ENCODE measurements at places on chromosomes 13 and 19. TPM values are rescaled to one million over a fixed set of nuclear protein-coding genes. Genes with fewer than 3 reads are reported as not detected.

GRCh38 chr13:105087945-105088344, 1447.5 kb downstream of the EFNB2 start:
- H3K4me1 ChIP-seq = no peaks in the 10 kb centered on the region
- DNase-seq = no peak

- no peaks in the 10 kb centered on the region for H3K27me3 ChIP-seq
- no peak overlapping the region for H3K4me3 ChIP-seq
- no peak overlapping the region for H3K27ac ChIP-seq
- peaks cover 12% of the 10 kb centered on the region for H3K4me1 ChIP-seq
These were observed 8.1 kb downstream of the PTGIR start for GRCh38 chr19:46616631-46617322.

- H3K4me1 ChIP-seq = peaks cover 35% of the 10 kb centered on the region
- no peak for DNase-seq
- H3K27ac ChIP-seq = no peak overlapping the region
- no peaks in the 10 kb centered on the region for H3K27me3 ChIP-seq
- H3K4me3 ChIP-seq = no peak overlapping the region
These were observed 18.3 kb downstream of the UBAC2 start for GRCh38 chr13:99218969-99219368.

DNA sequence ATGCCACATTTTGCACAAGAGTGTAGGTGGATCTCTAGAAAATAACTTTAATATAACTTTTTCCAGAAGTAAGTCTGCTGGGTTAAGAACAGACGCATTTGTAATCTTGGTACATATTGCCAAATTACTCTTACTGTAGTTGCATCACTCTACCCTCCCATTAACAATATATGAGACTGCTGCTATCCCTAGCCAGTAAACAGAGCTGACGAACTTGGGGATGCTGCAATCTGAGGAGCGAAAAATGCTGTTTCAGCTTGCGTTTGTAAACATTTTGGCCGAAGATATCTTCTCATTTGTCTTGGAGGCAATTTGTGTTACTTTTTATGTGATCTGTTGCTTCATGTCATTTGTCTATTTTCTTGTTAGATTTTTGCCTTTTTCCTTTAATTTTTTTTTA, 1482.8 kb downstream of the OLFM4 start:
- no peaks in the 10 kb centered on the region for H3K36me3 ChIP-seq
- no peak overlapping the region for H3K4me3 ChIP-seq
- H3K27me3 ChIP-seq = no peaks in the 10 kb centered on the region
- H3K4me1 ChIP-seq = no peaks in the 10 kb centered on the region
- no peak for DNase-seq

- no peak for DNase-seq
- peaks cover 24% of the 10 kb centered on the region for H3K4me1 ChIP-seq
- no peaks in the 10 kb centered on the region for H3K36me3 ChIP-seq
- H3K27ac ChIP-seq = no peak overlapping the region
- no peak overlapping the region for H3K4me3 ChIP-seq
- no peaks in the 10 kb centered on the region for H3K27me3 ChIP-seq
These were observed 244.2 kb upstream of the ZNF507 start for GRCh38 chr19:32101206-32101605.

DNA sequence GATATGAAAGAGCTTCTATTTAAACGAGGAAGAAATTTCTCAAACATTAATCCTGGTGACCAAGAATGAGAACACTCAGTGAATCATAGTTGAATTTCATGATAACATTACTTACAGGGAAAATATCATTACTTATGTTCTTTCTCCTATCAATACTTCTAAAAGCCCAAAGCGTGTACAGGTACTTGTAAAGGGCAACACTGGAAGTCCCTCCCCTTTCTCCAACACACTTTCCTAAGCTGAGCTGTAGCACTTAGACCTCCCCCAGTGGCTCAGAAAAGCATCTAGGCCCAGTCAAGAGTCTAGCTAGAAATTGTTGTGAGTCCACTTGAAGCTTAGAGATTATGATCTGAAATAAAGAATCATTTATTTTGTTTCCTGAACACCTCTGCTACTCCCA, 150.7 kb downstream of the ABCC4 start:
- no peak overlapping the region for H3K4me3 ChIP-seq
- no peak overlapping the region for H3K27ac ChIP-seq
- no peak for DNase-seq
- no peaks in the 10 kb centered on the region for H3K27me3 ChIP-seq
- peaks cover 34% of the 10 kb centered on the region for H3K4me1 ChIP-seq
- no peaks in the 10 kb centered on the region for H3K36me3 ChIP-seq

DNA sequence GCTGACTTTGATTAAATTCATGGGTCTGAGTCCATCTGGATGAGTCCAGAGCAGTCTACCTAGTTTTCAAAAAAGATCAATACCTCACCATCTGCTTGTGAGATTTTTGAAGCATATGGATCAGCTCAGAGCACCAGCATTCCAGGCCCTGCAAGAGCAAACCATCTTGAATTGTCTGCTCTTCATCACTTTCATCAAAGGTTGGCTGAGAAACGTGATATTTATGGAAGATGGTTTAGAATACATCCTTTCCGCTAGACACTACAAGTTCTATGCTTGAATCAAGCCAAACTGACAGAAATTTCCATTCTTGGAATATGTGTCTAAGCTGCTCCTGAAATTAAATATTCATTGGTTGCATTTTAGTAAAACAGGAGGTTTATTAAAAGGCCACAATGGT, 190.3 kb downstream of the KCNRG start:
- H3K4me3 ChIP-seq = no peak overlapping the region
- DNase-seq = no peak

DNA sequence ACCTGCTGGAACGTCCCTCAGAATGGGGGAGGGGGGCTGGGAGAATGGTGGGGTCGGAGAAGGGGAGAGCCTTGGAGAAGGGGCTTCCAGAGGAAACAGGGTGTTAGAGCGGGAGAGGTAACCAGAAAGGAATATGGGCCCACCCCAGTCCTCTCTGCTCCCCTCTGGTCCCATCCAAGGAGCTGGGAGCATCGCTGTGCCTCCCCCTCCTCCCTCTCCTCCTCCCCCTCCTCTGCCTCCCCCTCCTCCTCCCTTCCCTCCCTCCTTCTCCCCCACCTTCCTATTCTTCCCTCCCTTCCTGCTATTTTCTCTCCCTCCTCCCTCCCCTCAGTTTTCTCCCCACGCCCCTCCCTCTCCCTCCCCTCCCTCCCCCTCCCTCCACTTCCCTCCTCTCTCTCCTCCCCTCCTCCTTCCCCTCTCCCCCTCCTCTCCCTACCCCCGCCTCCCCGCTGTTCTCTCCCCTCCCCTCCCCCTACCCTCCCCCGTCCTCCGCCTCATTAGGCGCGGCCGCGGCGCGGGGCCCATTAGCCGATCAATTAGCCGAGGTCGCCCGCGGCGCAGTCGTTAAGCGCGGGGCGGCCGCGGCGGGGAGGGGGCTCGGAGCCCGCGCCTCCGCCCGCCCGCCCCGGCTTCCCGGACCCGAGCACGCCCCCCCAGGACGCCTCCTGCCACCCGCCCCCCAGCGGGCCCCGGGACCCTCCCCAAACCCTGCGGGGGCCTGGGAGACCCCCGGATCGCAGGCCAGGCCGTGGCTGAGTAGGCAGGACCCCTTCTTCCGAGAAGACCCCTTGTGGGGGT, 15.4 kb downstream of the TLE5 start:
- no peak overlapping the region for H3K27ac ChIP-seq
- peaks cover 3% of the 10 kb centered on the region for H3K27me3 ChIP-seq
- peaks cover 24% of the 10 kb centered on the region for H3K4me1 ChIP-seq

GRCh38 chr19:18109341-18109732, 11.8 kb downstream of the MAST3 start:
- H3K36me3 ChIP-seq = no peaks in the 10 kb centered on the region
- peak overlapping the region; percentile 76 for H3K4me3 ChIP-seq
- H3K27me3 ChIP-seq = peaks cover 33% of the 10 kb centered on the region
- H3K27ac ChIP-seq = no peak overlapping the region
- DNase-seq = no peak

GRCh38 chr13:52749419-52749818, 9.8 kb upstream of the CNMD start:
- H3K36me3 ChIP-seq = no peaks in the 10 kb centered on the region
- H3K4me1 ChIP-seq = peaks cover 7% of the 10 kb centered on the region
- no peak for DNase-seq
- no peaks in the 10 kb centered on the region for H3K27me3 ChIP-seq

- H3K27me3 ChIP-seq = no peaks in the 10 kb centered on the region
- H3K4me3 ChIP-seq = no peak overlapping the region
- no peak overlapping the region for H3K27ac ChIP-seq
- peaks cover 35% of the 10 kb centered on the region for H3K4me1 ChIP-seq
- H3K36me3 ChIP-seq = no peaks in the 10 kb centered on the region
These were observed 108.9 kb downstream of the DNAJC15 start for GRCh38 chr13:43132257-43132656.

- peaks cover 1% of the 10 kb centered on the region for H3K4me1 ChIP-seq
- peak overlapping the region; percentile 98 for H3K27ac ChIP-seq
- H3K27me3 ChIP-seq = peaks cover 10% of the 10 kb centered on the region
These were observed 10.1 kb downstream of the FOSB start for GRCh38 chr19:45477713-45478453.

- no peaks in the 10 kb centered on the region for H3K27me3 ChIP-seq
- H3K4me1 ChIP-seq = no peaks in the 10 kb centered on the region
- no peak overlapping the region for H3K27ac ChIP-seq
These were observed 58.6 kb upstream of the POSTN start for GRCh38 chr13:37657134-37657533.

FLT1 gene
- 0.47 TPM for total RNA-seq

GRCh38 chr19:46904114-46905060, 43.6 kb downstream of the ARHGAP35 start:
- peaks cover 6% of the 10 kb centered on the region for H3K4me1 ChIP-seq
- H3K36me3 ChIP-seq = no peaks in the 10 kb centered on the region
- no peak overlapping the region for H3K4me3 ChIP-seq
- no peak for DNase-seq

GRCh38 chr19:35120492-35120891, 4.9 kb downstream of the FXYD3 start:
- no peaks in the 10 kb centered on the region for H3K27me3 ChIP-seq
- H3K4me1 ChIP-seq = peaks cover 18% of the 10 kb centered on the region
- H3K4me3 ChIP-seq = no peak overlapping the region

- no peaks in the 10 kb centered on the region for H3K4me1 ChIP-seq
- H3K27me3 ChIP-seq = no peaks in the 10 kb centered on the region
- H3K36me3 ChIP-seq = no peaks in the 10 kb centered on the region
- no peak overlapping the region for H3K4me3 ChIP-seq
- no peak overlapping the region for H3K27ac ChIP-seq
These were observed 91.6 kb downstream of the MBNL2 start for GRCh38 chr13:97313551-97314260.

POGLUT2 gene
- 18.6 TPM for total RNA-seq

- no peaks in the 10 kb centered on the region for H3K27me3 ChIP-seq
- no peak overlapping the region for H3K27ac ChIP-seq
- DNase-seq = no peak
These were observed 12.1 kb downstream of the IQCN start for GRCh38 chr19:18262144-18262543.

- H3K36me3 ChIP-seq = no peaks in the 10 kb centered on the region
- no peak overlapping the region for H3K27ac ChIP-seq
- H3K4me3 ChIP-seq = no peak overlapping the region
- no peaks in the 10 kb centered on the region for H3K27me3 ChIP-seq
- no peak for DNase-seq
These were observed 141.0 kb downstream of the UFM1 start for GRCh38 chr13:38490657-38491056.

IGFL2 gene
- not detected for total RNA-seq

SOX1 gene
- 4.7 TPM for total RNA-seq

GRCh38 chr13:22175241-22175640, 504.4 kb downstream of the FGF9 start:
- no peak overlapping the region for H3K4me3 ChIP-seq
- no peak overlapping the region for H3K27ac ChIP-seq
- DNase-seq = no peak
- no peaks in the 10 kb centered on the region for H3K36me3 ChIP-seq
- H3K4me1 ChIP-seq = no peaks in the 10 kb centered on the region
- no peaks in the 10 kb centered on the region for H3K27me3 ChIP-seq

GRCh38 chr13:100381595-100382224, 206.9 kb downstream of the GGACT start:
- H3K4me3 ChIP-seq = no peak overlapping the region
- H3K4me1 ChIP-seq = no peaks in the 10 kb centered on the region
- H3K36me3 ChIP-seq = peaks cover 8% of the 10 kb centered on the region
- no peak overlapping the region for H3K27ac ChIP-seq
- no peak for DNase-seq

GRCh38 chr19:18756896-18757295, 34.2 kb downstream of the COMP start:
- no peak for DNase-seq
- H3K27ac ChIP-seq = no peak overlapping the region
- no peaks in the 10 kb centered on the region for H3K4me1 ChIP-seq

LGALS14 gene
- total RNA-seq = not detected

IGFL1 gene
- not detected for total RNA-seq

DNA sequence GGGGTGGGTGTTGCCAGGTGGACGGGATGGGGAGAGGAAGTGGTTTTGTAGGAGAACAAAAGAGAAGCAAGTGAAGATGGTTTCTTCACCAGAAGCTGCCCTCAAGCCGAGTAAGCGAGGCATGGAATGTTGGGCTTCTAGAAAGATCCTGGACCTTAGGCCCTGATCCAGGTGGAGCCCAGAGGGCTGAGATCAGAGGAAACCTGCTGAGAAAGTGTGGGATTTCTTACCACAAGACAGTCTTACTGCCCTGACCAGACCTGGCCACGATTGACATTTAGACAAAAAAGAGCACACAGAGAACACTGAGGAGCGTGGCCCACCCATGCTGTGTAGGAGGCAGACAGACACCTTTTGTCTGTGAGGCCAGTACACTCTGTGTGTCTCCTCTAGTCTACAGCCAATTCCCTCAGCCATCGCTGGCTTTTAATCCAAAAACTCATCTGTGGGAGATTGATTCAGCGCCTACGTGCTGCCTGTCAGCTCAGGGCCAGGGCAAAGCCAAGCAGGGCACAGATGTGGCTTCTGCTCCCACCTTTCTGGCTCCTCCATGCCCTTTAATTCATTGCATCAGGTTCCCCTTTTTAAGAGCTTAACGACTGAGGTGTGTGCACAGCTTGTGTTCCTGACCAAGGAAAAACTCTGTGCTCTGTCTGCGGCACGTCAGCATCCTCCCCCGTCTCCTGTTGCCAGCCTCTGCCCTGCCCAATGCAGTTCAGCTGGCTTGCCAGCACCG, 123.3 kb downstream of the AKAP11 start:
- DNase-seq = no peak
- no peaks in the 10 kb centered on the region for H3K36me3 ChIP-seq
- H3K27ac ChIP-seq = no peak overlapping the region
- H3K4me1 ChIP-seq = peaks cover 13% of the 10 kb centered on the region

AMER2 gene
- not detected for total RNA-seq

DNA sequence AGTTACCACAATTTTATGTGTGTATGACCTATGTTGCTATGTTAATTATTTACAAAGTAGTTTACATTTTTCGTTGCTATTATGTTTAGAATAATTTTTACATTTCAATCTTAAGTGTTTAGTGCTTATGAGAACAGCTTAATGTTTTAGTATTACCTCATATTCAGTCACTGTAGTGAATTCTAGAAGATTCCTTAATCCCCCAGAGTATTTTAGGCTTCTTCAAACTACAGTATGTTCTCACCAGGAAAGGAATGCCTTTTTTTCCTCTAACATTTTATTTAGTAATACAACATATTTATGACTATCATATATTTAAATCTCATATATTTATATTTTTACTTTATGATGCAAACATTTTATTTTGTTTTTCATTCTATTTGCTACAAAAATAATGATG, 612.1 kb upstream of the KLHL1 start:
- H3K4me1 ChIP-seq = no peaks in the 10 kb centered on the region
- no peaks in the 10 kb centered on the region for H3K36me3 ChIP-seq
- H3K27me3 ChIP-seq = no peaks in the 10 kb centered on the region
- H3K4me3 ChIP-seq = no peak overlapping the region
- no peak overlapping the region for H3K27ac ChIP-seq

GRCh38 chr19:15433519-15434069, 14.8 kb upstream of the AKAP8L start:
- peak overlapping the region; percentile 97 for H3K4me3 ChIP-seq
- H3K36me3 ChIP-seq = no peaks in the 10 kb centered on the region
- no peaks in the 10 kb centered on the region for H3K27me3 ChIP-seq
- peaks cover 5% of the 10 kb centered on the region for H3K4me1 ChIP-seq
